Stimulated activated CD4-positive, alpha-beta T cell treated with anti-CD3 and anti-CD28 coated beads, Interleukin-4, amount 100 ng/mL, for 24 hours (primary cell): ENCODE measurements at places on chromosomes 6 and 20.
A peak's percentile ranks its signal among the peaks of the same experiment; 100 is the strongest.

DNA sequence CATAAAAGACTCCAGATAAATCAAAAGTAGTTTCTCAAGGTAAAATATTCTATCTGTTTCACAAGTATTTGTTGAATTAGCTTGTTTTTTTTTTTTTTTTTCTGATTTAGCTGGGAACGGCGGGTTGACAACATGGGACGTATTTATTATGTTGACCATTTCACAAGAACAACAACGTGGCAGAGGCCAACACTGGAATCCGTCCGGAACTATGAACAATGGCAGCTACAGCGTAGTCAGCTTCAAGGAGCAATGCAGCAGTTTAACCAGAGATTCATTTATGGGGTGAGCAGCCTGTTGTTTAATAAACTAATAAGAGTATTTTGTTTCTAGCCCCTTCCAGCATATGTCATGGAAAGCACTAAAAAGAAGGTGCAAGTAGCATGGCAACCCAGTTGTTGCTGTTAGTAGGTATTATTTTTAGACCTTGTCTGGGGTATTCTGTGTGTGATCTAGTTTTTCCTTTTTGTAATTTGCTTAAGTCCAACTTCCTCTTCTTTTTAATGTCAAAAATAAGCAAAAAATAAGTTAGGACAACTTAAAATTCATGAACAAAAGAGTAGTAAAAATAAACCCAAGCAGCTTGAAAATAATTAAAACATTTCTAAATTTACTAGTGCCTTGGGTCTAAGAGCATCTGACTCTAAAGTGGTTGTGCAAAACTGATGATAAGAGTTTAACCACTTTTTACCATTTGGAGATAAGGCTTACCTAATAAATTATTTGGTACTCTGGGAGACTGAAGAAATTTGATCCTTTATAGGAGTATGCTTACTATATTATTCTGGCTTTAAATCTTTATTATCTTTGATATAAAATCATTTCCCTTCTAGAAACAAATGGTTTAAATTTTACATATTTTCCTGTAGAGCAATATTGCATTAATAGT, 70.8 kb upstream of the DYNLRB1 start:
- no peak for DNase-seq

DNA sequence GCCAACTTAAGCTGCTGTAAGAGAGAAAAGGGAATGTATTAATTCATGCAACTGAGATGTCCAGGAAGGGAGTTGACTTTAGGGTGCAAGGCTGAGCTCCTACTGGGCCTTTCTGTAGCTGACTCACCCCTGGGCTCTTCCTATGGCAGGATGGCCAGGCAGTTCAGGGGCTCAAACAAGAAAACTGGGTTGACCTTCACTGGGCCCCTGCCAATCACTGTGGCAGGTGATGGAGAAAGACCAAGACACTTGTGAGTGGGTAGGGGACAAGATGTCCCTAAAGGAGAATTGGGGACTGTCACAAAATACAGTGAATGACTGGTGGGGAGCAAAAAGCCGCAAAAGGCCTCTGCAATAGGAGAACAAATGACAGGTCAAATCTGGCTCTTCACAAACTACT, 21.5 kb upstream of the RALGAPA2 start:
- DNase-seq: no peak

- DNase-seq: no peak
These were observed 9.0 kb downstream of the RIN2 start for GRCh38 chr20:19767070-19767469.

DNA sequence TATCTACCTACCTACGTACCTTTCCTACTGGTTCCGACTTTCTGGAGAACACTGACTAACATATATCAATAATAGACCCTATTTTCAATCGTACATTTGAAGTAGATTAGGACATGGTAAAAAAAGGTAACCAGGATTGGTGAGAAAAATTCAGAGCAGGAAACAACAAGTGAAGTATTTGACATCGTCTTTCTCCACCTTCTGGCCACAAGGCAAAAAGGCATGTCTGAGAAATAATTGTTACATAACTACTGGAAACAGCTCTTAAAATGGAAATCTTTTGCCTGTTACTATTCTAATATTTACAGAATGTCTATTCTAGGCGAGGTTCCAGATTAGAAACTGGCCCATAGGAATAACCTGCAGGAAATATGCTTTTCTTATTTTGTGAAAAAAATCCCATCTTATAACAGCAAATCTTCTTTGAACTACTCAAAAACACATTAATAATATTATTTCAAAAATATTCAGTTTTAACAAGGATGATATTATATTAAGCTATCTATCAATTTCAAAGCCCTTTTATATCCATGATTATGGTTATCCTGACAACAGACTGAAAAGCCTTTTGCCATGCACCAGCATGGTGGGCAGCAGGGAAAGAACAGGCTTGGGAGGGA, 80.8 kb downstream of the RCAN2 start:
- DNase-seq: peak; percentile 7
